ENCODE measurements at places on chromosomes 1 and 21. TPM values are rescaled to one million over a fixed set of nuclear protein-coding genes. Genes with fewer than 3 reads are reported as not detected.

Gene FALEC
- 0.43 TPM for total RNA-seq

Gene PCAT6
- 5.4 TPM for total RNA-seq

Gene LYSMD1
- 9.5 TPM for total RNA-seq

Gene BMP8B
- not detected for total RNA-seq

Gene FAM43B
- total RNA-seq, result 0.27 TPM

Gene FMO2
- not detected for total RNA-seq

Gene CLEC20A
- not detected for total RNA-seq

Gene SEC22B
- total RNA-seq, result 45.9 TPM

Gene FAM151A
- not detected for total RNA-seq

Gene LMOD1
- 14.9 TPM for total RNA-seq

Gene FCRL2
- total RNA-seq, result not detected

Gene IGSF5
- 0.64 TPM for total RNA-seq

Gene GPR161
- 16.5 TPM for total RNA-seq

Gene LORICRIN
- total RNA-seq, result not detected

Gene INSRR
- total RNA-seq, result not detected

Gene PRKAA2
- 2.4 TPM for total RNA-seq

Gene CHD5
- total RNA-seq, result 0.14 TPM

Gene ZFP69B
- 5.4 TPM for total RNA-seq

Gene ADGRL2
- 103 TPM for total RNA-seq

Gene CD52
- total RNA-seq, result not detected

Gene MAP3K7CL
- total RNA-seq, result 75.2 TPM

Gene LAD1
- 0.29 TPM for total RNA-seq

Gene C1orf226
- total RNA-seq, result 0.89 TPM

Gene GPR37L1
- not detected for total RNA-seq

Gene KCNQ4
- 1.5 TPM for total RNA-seq

Gene CNKSR1
- 4.2 TPM for total RNA-seq

Gene GRHL3
- 2.6 TPM for total RNA-seq

Gene OBSCN
- 11.1 TPM for total RNA-seq

All from astrocyte (in vitro differentiated cells and primary cell).